AG04450 (cell line): ENCODE measurements at places on chromosomes 6 and 20.

- DNase-seq: no peak
These were observed 3.2 kb upstream of the DEF6 start for GRCh38 chr6:35294308-35294945.

GRCh38 chr20:11207749-11208502 lies 534.1 kb upstream of the JAG1 start:
- DNase-seq: no peak

- DNase-seq: no peak
These were observed 185.4 kb upstream of the VGLL2 start for GRCh38 chr6:117079951-117080350.

DNA sequence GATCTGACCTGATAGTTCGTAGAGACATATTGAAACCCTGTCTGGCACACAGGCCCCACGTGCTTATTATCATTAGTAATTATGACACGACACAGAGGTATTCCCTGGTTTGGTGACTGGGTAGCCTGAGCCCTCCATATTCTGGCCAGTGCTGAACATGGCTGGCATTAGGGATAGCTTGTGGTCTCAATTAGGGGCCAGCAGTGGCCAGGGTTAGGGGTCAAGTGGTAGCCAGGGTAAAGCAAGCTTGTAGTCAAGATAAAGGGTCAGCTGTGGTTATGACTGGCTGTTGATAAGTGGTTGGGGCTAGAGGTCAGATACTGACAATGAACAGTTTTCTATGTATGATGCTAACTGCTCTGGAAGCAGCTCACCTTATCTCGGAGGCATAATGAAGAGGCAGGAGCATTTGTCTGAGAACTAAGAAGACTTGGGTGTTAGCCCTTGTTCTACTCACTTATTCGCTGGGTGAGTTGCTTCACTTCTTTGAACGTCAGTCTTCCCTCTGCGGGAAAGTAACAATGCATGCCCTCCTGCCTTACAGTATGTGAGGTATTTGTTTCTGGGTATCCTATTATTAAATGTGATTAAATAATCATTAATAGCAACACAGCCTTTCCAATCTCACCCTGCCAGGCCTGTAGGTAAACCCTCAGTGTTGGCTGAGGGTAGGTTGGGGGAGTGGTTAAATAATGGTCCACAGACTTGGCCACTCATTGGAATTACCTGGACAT lies 66.7 kb downstream of the VEGFA start:
- no peak for DNase-seq

DNA sequence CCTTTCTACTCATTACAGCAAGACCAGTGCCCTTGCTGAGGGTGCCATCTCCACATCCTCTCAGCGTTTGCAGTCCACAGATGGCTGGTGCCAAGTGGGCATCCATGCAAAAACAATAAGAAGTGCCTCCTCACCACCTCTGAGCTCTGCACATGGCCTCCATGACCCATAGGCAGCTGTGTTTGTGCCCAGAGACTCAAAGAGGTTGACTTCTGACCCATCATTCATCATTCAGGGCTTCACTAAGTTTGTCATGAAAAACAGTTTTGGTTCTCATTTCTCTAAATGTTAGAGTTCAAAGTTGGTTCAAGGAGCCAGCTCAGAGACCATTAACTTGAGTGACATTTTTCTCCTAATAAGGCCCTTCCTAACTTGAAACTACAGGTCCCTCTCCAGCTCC lies 512.6 kb upstream of the MAP3K7 start:
- no peak for DNase-seq

- DNase-seq: no peak
These were observed 536 bp upstream of the RAET1G start for GRCh38 chr6:149923327-149923986.

DNA sequence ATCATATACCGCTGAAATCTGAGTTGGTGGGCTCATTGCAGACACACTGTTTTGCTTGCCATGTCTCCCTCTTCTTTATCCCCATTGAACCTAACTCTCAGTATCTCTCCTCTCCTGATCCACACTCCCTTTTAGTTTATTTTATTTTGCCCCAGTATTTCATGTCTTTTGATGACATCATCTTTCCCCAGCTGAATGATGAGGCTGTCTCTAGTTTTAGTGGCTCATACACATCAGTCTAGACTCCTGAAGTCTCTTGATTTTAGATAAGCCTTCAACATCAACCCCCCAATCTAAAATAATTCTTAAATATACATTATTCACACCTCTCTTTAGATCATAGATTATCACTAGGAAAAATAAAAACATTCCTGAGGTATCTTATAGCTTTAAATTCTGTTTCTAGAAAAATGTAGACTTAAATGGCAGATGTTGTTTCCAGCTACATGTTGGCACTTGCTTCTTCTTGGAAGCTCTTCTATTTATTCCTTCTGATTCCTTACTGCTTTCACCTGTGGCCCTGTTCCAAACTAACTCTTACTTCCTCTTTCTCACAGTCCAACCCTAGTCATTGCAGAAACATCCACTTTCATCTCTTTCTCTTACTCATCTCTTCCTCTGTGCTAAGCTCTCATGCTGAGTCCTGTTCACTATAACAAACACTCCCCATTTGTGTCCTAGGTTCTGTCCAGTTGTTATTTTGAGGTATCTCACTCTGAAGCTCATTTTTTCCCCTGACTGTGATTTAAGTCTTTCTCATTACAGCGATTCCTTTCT lies 191.9 kb upstream of the SLC35B3 start:
- no peak for DNase-seq

DNA sequence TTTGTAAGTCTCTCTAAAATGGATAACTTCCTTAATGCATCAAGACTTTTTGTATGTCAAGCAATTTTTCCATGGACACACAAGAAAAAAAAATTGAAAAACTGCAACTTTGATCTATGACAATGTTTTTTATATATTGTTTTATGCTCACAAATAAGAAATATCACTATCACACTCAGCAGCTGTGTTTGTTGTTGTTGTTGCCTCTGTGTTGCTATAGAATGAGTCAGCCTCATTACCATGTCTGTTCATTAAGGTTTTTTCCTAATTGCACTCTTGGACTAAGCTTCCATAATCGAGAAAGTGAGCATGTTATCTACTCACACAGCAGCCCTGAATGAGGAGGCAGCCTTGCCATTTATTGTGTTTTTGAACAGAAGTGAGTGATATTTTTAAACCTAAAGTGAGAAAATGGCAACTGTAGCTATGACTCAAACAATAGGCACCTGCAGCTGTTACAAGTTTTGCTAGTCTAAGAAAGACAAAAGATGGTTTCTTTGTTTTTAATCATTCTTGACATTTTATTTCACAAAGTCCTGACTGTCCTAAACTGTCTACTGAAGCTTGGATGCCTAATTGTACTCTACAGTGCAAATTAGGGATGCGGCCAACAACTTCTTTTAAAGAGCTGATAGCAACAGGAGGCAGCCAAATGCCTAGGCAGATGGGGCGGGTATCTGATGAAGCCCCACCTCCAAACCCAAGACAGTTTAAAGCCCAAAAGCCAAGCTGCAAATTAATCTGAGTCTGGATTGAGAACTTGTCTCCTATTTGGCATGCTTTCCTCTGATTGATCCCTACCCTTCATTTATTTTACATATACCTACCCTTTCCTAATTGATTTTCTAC lies 77.9 kb upstream of the DOK5 start:
- no peak for DNase-seq

GRCh38 chr20:32574296-32575226 lies 10.6 kb downstream of the NOL4L start:
- peak; percentile 47 for DNase-seq

- no peak for DNase-seq
These were observed 90.0 kb upstream of the BHLHE23 start for GRCh38 chr20:63096681-63097335.

GRCh38 chr6:157954150-157955117 lies 27.2 kb upstream of the SYNJ2 start:
- DNase-seq: no peak

DNA sequence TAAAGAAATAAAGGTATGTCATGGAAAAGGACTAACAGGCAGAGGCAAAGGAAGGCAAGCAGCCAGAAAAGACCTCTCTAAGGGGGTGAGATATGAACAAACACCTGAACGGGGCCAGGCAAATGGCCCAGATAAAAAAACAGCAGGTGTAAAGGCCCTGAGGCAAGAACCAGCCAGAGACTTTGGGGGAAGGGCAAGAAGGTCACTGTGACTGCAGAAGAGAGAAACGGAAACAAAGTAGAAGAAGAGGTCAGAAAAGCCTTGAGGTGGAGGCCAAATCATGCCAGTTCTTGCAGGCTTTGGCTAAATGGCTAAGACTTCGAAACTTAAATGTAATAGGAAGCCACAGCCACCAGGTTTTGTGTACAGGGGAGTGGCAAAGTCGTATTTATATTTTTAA lies 30.8 kb downstream of the KIF16B start:
- DNase-seq: no peak

DNA sequence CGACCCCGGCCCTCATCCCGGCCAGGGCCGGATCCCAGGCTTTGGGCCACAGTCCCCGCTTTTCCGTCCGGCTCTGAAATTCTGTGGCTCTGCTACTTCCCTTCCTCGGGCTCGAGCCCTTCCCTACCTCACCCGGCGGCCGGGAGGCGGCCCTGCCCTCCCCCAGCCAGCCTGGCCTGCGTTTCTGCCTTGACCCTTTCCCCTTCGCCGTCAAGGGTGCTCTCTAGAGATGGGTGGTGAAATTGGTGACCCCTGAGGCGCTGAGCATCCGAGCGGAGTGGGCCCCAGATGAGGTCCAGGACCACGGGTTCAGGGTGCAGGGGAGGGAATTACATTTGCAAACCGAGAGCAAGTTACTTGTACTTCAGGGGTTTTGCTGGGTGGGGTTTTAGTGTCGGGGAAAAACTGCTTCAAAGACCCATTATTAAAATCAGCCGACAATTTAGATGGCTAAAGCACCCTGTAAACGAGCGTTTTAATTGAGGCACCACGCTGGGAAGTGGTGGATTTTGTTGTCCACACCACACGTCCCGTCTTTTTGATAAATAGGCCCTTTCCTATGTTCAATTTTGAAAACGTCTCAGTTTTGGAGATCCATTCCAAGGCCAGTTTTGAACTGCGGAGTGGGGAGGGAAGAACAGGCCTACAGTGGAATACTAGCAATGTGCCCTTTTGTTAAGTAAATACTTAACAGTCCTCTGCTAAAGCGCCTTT lies 9.9 kb downstream of the TFAP2A start:
- no peak for DNase-seq

- no peak for DNase-seq
These were observed 37.0 kb downstream of the PRDM1 start for GRCh38 chr6:106122938-106123656.

GRCh38 chr20:41897708-41898107 lies 279.5 kb upstream of the CHD6 start:
- no peak for DNase-seq

GRCh38 chr20:13736436-13737191 lies 48.1 kb downstream of the ESF1 start:
- peak; percentile 32 for DNase-seq

GRCh38 chr20:14374196-14374595 lies 36.8 kb upstream of the FLRT3 start:
- DNase-seq: no peak

GRCh38 chr6:155276638-155277037 lies 12.8 kb downstream of the CLDN20 start:
- no peak for DNase-seq

- no peak for DNase-seq
These were observed 95.9 kb upstream of the IFNGR1 start for GRCh38 chr6:137315081-137315480.

- no peak for DNase-seq
These were observed 29.7 kb downstream of the AKAP12 start for GRCh38 chr6:151269321-151269995.
